NCI-H1436 (cell line): ENCODE measurements at places on chromosomes 12 and 14.

- no peak for DNase-seq
These were observed 2.8 kb upstream of the ARID2 start for GRCh38 chr12:45726603-45727300.

DNA sequence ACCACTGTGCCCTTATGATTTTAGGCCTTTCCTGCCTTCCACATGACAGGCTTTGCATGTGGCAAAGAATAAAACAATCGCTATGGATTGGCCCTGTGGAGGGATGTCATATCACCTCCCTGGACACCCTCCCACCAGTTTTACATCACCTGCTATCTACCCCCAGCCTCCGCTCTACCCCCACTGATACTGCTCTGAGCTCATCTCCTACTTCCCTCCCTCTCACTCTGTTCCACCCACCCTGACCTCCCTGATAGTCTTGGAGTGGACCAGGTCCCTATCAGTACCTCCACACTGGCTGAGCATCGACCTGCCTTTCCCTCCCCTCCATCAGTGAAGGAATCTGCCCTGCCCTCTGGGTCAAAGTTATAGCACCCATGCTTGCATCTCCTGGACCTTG, 91.8 kb upstream of the FOXN3 start:
- no peak for DNase-seq

DNA sequence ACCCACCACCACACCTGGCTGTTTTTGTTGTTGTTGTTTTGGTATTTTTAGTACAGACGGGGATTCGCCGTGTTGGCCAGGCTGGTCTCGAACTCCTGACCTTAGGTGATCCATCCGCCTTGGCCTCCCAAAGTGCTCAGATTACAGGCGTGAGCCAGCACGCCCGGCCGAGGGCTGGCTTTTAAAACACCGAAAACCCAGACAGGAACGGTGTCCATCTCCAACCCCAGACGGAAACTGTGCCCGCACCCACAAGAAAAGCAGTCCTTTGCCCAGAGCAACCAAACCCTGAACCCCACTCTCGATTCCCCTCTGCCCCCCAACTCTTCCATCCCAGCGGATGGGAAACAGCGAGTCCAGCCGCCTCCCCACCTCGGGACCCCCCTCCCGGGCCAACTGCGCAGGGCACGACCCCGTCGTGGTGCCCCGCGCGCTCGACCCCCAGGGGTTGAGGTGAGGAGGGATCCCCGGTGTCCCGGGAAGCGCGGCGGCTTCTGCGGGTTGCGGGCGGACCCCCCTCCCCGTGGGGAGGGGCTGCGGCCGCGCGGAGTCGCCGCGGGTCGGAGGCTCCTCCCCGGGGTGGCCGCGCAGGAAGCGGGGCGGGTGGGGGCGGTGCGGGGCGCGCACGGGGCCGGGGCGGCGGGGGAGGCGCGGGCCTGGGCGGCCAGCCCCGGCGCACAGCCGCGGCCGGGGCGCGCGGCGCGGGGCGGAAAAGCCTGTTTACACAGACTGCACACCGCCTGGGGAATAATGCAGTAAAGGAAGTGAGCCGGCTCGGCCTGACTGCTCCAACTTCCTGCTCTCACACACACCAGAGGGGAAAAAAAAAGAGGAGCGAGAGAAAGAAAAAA, at the start of gene ELK3:
ELK3 (plus strand) TSS at position 651 of the 851 bp plus-strand sequence.
- DNase-seq = peak; percentile 19

DNA sequence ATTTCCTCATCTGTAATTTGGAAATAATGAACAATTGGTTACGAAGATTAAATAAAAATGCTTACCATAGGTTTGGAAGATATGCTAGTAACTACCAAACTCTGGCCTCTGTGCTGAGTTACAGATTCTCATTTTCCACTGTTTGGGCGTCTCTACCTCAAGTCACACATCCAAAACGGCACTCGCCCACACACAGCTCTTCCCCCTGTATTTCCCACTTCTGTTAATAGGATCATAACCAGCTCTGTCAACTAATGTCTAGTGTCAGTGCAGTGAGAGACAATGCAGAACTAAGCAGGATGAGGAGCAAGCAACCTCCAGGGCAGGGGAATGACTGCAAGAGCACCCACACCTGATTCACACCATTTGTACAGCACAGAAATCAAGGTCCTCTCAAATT, 10.9 kb upstream of the SYCP3 start:
- DNase-seq = no peak

DNA sequence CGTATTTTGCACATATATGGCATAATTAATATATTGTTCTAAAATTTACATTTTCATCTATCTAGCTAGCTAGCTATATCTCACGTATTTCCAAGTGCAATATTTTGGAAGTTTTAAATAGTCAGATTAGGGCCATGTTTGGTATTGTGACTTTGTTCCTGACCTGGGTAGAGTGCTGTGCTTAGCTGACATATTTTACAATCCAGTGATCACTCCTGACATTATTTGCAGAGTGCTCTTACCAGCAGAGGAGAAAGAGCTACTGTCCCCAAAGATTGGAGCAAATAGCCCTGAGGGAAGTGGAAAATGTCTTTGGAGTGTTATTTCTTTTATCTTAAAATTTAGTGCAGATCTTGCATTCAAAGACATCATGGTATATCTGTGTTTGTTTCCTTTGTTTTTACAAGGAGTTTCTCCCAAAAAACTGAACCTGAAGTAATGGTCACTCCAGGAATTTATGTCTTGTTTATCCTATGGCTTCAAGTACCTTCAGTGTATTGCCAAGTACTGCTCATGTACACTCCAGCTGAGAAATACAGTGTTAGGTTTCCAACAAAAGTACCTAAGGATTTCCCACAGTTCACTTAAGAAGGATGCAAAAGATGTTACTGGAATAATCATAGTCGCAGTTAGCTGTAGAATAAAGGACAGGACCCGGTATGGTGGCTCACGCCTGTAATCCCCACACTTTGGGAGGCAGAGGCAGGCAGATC, 49.4 kb upstream of the PSMA6 start:
- no peak for DNase-seq

DNA sequence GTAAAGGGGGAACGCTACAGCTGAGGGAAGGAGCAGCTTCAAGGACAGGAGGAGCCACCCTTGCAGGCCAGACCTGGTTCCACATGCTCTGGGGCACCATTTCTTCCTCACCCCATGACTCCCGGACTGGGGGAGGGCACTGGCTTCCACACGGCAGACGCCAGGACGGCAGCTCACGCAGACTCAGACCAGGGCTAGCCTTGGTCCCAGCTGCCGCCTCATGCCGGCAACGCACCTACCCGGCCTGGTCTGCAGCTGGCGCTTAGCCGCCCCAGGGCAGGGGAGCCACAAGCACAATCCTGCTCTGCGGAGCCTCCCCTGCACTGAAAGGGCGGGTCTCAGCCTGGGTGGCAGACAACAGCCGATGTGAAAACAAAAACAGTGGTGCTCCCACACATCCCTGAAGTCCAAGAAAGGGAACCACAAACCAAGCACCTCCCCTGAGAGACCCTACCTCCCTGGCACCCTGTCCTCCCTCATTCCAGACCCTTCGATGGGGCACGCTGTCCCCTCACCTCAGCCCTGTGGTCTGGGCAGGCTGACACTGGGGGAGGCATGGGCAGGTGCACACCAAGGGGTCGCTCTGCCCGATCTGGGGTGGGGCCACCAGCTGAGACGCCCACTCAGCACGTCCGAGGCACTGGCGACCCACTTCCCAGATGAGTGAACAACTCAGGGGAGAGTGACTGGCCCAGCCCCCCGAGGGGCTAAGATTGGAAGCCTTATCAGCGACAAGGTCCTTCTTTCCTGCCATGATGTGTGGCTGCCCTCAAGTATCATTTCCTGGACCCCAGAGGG, 65.0 kb downstream of the CHGA start:
- no peak for DNase-seq

GRCh38 chr12:124548854-124549378, 18.5 kb downstream of the NCOR2 start:
- no peak for DNase-seq

GRCh38 chr14:81172881-81173280, 47.9 kb downstream of the GTF2A1 start:
- DNase-seq = no peak

GRCh38 chr12:21541773-21542172, 15.7 kb downstream of the SPX start:
- DNase-seq = no peak

DNA sequence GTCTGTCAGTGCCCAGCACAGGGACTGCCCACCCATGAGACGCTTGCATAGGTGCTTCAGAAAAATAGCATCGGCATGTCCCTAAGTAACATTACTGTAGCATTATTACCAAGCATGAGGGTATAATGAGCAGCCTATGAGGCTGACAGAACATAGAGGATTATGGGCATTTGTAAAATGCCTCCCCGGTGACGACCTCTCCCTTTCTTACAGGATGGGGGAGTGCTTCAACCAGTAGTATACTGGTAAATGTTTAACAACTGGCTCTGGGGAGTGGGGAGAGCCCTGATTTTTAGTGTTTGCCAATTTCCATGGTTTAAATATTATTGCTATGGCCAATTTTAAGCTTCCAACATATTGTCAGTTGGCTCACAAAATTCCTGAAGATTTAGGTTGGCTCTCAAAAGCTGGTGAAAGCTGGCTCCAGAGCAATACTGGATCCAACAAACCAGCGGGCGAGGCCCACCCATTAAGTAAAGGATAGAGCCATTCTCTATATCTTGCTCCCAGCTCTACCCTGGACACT, 104.5 kb downstream of the ETNK1 start:
- no peak for DNase-seq

DNA sequence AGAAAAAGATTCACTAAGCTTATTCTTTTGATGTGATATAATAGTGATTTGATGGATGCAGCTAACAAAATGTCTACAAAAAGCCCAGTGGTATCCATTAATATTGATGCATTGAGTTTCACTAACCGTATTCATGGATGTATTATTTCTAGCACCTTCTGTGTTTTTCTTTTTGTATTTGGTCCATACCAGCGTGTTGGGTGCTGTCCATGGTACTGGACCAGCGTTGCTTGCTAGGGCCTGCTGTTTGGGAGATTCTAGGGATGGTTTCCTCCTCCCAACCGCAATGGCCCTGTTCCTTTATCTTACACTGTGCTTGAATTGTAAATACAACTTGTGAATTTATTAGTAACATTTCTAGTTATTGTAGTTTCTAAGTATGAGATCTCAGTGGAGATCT, 31.7 kb downstream of the ANO4 start:
- no peak for DNase-seq

GRCh38 chr14:63248211-63248610, 44.0 kb downstream of the RHOJ start:
- DNase-seq = no peak

DNA sequence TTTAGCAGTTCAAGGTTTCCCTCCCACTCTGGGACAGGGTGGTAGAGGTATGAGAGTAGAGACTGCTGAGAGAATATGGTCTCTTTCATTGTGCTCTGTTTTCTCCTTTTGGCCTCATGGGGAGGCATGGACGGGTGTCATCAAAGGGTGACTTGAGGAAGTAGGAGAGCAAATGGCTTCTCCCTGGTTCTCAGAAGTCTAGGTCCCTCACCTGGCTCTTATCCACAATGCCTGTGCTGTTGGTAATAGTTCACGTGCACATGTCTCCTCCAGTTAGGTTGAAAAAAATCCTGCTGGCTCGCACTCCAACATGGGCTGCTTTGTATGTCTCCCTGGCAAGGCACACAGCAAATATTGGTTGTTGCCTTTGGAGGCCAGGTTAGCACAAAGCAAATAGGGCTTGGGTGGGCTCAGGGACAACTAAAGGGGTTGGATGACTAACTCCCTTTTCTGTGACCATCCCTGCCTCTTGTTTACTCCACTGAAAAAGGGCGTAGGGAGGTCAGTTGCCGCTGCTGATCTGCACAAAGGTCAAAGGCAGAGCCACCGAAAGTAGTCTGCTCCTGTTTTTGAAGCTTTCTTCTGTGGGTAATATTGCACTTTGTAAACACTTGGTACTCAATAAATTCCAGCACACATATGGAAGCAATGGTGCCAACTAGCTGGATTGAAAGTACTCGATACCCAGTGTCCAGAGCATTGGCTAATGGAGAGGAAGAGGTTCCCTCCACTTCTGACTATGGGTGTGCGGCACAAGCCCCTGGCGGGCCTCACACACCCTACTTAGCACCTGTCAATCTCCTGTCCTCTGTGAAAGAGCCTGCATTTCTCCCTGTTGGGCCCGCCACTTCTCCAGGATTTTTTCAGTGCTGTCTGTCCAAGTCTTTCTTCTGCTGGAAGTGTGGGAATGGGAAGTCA, 121.8 kb downstream of the SLC38A6 start:
- no peak for DNase-seq

GRCh38 chr14:89618330-89618708, 201.3 kb upstream of the FOXN3 start:
- no peak for DNase-seq

- DNase-seq = no peak
These were observed 20.5 kb downstream of the ACTN1 start for GRCh38 chr14:68958553-68958952.

DNA sequence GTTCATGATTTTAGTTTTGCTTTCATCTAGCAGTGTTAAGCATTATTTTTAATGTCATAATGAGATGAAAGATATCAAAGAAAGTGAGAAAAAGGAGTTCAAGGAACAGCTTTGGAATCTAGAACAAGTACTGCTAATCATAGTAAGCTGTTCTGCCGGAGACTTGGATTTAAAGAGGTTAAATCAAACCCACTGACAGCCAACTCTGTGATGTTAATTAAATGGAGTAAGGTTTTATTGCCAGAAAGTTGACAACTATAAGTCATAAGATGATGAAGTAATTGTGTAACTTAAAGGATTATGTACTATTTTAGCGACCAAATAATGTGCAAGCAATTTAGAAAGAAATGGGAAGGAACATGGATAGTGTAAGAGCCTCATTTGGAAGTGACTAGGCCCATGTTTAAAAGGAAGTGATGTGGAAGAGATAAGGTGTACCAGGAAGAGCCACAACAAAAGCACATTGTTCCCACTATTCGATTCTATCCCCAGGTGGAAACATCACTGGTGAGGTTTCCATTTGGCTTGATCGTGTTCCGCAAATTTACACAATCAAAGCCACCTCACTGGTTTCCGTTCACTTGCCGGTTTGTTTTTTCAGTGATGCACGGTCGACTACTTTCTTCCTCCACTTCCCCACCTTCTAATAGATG, 388.5 kb downstream of the PAWR start:
- DNase-seq = no peak

- no peak for DNase-seq
These were observed 439 bp downstream of the GOLGA5 start for GRCh38 chr14:92794547-92794941.

- DNase-seq = no peak
These were observed 441.8 kb upstream of the TMPO start for GRCh38 chr12:98073610-98074009.

- DNase-seq = peak; percentile 12
These were observed 840 bp downstream of the SIX4 start for GRCh38 chr14:60723116-60723906.
